Stimulated activated CD4-positive, alpha-beta T cell treated with anti-CD3 and anti-CD28 coated beads, Interleukin-1b, Interleukin-23, amount 100 ng/mL, for 1 hour (primary cell): ENCODE measurements at places on chromosomes 1 and 21.

DNA sequence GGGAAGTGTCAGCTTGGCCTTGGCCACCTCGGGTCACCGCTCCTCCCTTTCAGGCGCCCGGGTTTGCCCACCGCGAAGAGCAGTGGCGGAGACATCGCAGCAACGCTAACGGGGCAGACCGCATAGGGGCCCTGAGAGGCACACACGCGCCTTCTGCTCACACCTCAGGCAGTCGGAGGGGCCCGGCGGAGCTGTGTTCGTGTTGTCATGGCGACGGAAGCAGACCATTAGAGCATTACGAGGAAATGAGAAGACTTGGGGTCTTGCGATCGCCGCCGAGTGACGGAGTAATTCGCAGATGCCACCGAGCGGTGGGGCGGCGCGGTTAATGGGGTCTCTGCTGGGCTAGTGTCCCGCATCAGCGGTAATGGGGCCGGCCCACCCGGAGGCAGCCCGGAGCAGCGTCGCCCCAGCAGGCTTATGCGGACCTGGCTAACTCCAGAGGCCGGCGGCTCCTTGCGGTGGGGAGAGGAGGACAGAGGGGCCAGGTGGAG, 144.1 kb downstream of the TNR start:
- DNase-seq: no peak

GRCh38 chr21:46308431-46308830, 15.2 kb downstream of the C21orf58 start:
- DNase-seq: no peak

- no peak for DNase-seq
These were observed 931.2 kb upstream of the B3GALT2 start for GRCh38 chr1:194117582-194117981.

DNA sequence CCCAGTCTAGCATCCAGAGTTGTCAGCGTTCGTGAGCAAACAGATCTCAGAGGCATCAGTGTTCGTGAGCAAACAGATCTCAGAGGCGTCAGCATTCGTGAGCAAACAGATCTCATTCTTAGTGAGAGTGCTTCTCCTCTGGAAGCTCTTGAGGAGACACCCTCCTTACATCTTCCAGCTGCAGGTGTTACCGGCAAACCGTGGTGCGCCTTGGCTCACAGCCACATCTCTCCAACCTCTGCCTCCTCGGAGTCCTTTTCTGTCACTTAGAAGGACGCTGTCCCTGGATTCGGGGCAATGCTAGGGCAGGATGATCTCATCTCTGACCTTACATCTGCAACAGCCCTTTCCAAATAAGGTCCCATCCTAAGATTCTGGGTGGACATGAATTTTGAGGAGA, 14.6 kb upstream of the UMODL1 start:
- DNase-seq: no peak

DNA sequence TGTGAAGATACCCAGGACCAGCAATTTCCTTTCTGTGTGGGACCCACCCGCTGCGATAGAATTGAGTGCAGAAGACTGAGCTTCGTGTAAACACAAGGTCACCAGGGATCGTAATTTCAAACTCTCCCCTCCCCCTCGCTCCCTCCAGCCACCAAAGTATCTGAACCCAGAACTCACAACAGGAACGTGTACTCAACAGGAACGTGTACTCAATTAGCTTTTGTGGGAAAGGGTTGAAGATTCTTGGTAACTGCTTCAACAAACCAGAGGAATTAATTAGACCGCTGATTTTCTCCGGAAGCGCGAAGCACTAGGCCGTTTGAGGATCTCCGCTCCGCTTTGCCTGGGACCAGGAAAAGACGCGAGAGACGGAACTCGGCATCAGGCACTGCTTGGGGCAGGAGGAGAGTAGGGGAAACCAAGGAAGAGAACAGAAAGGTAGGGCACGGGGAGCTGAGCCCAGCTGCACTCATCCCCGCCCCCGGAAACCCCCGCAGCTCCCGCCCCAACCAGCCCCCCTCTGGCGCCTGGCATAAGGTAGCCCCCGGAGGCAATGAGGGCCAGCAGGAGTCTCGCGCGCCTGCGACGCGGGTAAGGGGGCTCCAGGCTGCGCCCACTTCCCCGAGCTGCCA, 453 bp downstream of the DRAM2 start:
- no peak for DNase-seq

DNA sequence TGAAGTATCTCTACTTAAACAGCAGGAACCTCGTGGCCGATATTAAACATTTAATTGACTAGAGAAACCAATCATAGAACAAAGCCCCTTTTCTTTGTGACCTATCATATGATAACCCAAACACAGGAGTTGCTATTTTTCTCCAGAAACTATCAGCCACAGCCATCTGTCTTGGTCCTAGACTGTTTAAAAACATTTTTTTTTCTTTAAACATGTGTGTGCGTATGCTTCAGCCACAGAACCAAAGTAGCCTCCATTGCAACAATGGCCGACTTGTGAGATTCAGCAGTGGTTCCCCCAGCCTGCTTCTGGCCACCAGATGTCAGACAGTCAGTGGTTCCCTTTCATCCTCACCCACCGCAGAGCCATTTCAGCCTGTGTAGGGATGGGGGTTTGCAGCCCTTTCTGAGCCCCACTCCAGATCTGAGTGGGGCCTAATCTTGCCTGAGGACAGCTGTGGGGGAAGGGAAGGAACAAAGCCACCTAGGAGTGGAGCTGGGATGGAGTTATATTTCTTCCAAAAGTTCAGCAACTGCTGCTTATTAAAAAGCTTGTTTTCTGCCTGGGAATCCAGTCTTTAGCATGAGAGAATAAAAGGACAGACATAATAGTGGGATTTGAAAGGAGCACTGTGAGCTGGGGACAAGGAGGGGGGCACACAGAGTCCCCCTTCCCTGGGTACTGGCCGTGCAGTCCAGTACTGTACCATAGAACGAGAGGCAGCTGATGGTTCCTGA, 11.7 kb upstream of the IGSF3 start:
- DNase-seq: no peak

DNA sequence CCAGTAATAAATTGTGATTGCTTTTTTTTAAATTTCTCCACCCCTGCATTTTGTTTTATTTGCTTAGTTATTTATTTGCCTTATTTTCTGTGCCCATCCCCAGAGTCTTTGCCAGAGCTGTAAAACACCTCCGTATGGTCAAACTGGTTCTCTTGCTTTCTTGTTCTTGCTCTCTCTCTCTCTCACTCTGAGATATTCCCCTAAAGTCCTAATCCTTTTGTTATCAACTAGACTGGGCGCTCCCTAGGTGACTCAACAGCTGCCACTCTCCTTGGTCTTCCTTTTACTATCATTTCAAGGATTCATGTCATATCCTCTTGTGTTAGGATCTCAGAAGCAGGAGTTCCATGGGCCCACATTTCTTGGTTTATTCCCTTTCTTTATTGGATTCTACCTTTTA, 160.0 kb downstream of the PRDM2 start:
- DNase-seq: no peak

GRCh38 chr1:8338526-8339202, 20.8 kb downstream of the SLC45A1 start:
- no peak for DNase-seq

DNA sequence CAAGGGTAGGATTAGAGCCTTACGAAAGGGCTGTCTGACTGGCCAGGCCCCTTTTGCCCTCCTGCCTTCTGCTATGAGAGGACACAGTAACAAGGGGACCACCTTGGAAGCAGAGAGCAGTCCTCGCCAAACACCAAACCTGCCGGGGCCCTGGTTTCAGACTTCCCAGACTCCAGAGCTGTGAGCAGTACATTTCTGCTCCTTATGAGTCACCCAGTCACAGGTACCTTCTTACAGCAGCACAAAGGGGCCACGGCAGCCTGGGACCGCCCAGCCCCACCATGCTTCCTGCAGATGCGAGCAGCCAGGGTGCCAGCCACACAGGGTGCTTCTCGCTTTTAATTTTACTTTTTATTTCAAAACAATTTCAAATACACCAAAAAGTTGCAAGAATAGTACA, 17.2 kb upstream of the POFUT2 start:
- DNase-seq: no peak

GRCh38 chr21:41207401-41208375, 39.7 kb downstream of the BACE2 start:
- no peak for DNase-seq

DNA sequence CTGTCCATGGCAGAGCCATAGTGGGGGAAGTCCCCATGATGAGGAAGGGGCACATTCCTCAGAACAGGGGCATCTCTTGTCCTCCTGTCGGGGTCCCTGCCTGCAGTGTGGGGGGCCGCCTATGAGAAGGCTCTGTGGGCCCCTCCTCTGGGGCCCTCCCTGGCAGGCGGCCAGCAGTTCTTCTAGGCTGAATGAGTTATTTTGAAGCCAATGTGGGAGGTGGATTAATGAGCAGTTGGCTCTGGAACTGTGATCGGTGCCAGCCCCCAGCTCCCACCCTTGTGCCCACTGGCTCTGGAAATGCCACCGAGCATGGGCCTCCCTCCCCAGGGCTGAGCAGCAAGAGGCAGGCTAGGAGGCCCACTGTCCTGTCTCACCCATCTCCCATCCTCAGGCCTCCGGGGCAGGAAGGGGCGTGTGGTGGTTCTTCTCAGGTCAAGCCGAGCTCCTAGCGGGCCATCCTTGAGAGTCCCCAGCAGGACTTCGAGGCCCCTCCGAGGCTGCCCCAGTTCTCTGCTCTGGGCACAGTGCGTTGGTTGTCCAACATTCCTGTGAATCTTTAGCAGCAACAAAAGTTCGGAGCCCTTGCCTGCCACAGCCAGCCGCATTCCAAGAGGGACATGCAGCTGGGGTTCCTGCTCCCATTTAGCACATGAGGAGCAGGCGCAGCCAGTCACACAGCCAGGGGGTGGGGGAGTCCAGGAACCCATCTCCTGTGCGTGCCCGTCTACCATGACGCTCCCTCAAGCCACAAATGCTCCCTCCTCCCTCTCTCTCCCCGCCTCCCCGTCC, 57.2 kb downstream of the EDN2 start:
- no peak for DNase-seq

GRCh38 chr1:204413170-204413535, 1.5 kb upstream of the PPP1R15B start:
- no peak for DNase-seq

DNA sequence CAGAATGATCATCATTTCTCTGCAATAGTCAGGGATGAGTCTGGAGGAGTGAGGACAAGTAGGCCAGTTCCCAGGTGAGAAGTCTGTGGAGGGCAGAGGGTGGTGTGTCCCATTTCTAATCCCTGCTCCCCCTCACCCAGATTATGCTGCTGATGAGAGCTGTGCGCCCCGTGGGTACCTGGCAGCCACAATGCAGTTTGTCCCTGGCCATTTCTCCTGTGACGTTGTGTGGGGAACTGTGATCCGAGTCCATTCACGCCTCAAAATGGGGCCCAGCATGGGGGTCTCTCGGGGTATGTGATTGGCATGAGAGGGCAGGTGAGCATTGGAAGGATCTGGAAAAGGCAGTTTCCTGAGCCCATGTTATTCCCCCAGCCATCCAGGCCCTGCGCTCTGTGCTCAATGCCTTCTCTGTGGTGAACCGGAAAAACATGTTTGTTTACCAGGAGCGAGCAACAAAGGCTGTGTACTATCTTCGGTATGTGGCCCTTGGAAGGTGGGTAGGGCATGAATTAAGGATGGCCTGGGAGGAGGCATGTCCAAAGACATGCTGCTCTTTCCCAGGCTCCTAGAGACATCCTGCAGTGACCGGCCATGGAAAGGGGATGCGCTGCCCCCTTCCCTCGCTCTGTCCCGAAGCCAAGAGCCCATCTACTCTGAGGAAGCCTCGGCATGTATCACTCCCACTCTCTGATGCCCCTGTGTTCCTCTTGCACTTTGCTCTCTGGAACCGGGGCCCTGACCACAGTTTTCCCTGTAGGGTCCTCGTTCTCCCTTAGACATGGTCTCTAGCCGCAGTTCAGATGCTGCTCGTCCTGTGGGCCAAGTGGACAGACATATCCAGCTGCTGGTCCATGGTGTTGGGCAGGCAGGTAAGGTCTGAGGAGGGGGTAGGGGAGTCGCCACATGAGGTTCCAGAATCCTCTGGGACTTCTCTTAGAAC, 16.4 kb downstream of the HYI start:
- no peak for DNase-seq

- no peak for DNase-seq
These were observed 26.2 kb upstream of the TARBP1 start for GRCh38 chr1:234504969-234505768.

- DNase-seq: no peak
These were observed 3.2 kb upstream of the NUAK2 start for GRCh38 chr1:205324781-205325180.

- DNase-seq: no peak
These were observed 127.3 kb upstream of the APP start for GRCh38 chr21:26297851-26298250.

- DNase-seq: no peak
These were observed 71.2 kb downstream of the SNRPE start for GRCh38 chr1:203932556-203932955.

DNA sequence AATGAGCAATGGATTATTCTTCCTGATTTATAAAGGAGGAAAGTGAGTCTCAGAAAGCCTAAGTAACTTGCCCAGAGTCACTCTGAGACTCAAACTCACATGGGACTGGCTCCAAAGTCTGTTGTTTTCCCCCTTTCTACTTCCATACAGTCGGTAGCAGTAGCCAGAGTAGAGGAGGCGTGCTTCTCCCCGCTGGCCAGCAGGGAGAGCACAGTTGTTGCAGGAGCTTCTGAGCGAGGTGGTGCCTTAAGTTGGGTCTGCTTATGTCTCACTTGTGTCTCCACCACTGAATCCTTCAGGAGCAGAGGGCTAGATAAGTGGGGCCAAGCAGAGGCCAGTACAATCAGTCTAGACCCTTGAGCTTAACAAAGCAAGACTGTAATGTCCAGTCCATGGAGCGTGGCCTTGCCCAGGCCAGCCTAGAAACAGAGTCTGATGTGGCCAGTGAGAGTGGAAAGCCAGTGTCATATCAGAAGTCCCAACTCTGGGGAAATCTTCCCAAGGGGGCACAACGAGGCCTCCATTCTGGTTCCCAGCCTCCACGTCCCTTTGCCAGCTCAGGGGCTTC, 181.9 kb downstream of the ZSCAN20 start:
- DNase-seq: no peak
